ENCODE measurements at places on chromosomes 7 and 10.

DNA sequence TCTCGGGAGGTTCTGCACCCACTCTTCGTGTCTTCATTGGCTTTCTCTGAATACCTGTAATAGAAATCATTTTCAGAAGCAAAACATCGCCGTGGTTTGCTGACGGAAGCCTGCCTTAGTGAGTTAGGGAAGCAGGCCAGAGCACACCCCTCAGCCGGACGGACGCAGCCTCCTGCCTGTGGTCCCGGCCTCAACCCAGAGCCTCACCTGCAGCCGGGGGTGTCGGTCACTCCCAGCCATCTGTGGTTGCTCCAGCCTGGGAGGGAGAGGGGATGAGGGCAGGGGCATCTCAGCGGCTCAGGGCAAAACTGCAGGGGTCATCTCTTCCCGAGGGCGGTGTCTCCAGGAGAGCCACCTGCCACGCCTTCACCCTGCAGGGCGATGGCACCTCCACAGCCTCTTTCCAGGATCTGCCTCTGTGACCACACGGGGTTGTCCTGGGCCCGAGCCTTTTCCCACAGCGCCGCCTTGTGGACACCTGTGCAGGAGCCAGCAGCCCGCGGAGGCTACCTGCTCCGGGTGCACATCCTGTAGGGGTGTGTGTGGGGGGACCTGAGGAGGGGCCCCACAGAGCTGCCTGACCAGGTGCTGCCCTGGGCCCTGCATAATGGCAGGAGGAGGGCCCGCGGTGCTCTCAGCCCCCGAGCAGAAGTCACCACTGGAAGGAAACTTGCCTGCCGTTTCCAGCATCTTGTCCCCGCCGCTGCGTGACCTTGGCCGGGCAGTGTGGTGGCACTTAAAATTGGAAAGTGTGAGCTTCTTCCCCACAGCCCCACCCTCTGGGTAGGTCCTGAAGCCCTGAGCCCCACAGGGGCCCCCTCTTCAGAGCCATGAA is 21.6 kb upstream of the AP5Z1 start:
- DNase-seq, result peak; percentile 70

DNA sequence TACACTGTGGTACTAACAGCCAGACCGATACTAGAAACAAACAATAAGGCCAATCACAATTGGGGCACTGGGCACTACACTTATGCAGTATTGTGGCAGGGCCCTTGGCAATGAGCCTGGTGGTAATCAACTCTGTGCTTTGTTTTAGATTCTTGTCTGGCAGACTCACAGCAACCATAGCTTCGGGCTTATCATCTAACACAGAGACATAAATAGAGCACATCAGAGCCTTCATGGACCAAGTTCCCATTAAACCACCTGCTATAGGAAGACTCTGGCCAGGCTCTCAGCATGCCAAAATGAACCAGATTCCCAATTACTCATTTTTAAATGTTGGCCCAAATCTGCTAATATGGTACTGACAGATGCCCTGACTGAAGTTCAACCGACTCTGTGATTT is 218.6 kb downstream of the DGKI start:
- no peak for DNase-seq

- DNase-seq, result no peak
Measured at GRCh38 chr7:54992871-54993475, 25.8 kb upstream of the EGFR start.

GRCh38 chr10:101028446-101029337 is 2.2 kb downstream of the PDZD7 start:
- DNase-seq, result no peak

DNA sequence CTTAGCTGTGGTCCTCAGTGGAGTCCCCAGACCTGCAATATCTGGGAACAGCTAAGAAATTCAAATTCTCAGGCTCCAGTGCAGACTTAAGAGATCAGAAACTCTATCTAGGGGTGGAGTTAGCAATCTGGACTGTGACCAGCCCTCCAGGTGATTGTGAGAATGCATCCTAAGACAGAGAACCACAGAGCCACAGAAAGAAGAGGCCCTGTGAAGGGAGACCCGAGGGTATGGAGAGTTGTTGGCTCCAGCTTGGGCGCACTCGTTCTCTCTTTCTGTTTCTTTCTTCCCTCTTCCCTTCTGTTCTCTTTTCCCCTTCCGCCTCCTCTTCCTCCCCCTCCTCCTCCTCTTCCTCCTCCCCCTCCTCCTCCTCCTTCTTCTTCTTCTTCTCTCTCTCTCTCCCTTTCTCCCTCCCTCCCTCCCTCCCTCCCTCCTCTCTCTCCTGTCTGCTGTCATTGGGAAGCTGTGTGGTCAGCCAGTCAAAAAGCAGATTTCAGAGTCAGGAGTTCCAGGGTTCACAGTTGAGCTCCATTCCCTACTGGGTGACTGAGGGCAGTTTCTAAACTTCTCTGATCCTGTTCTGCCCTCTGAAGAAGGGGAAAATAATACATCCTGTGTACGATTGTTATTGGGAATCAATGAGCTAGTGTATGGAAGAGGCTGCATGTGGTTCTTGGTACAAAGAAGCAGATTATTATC is 62.1 kb upstream of the STEAP1B start:
- no peak for DNase-seq

- DNase-seq, result no peak
Measured at GRCh38 chr10:43214071-43214955, 52.6 kb downstream of the RASGEF1A start.

GRCh38 chr7:13097499-13097898 is 410.1 kb downstream of the ARL4A start:
- no peak for DNase-seq

- DNase-seq, result no peak
Measured at GRCh38 chr10:62870866-62871265, 54.7 kb upstream of the EGR2 start.

- DNase-seq, result no peak
Measured at GRCh38 chr7:116574025-116574822, 49.4 kb downstream of the CAV1 start.

- DNase-seq, result peak; percentile 38
Measured at GRCh38 chr10:33087152-33087551, 129.1 kb upstream of the ITGB1 start.

GRCh38 chr10:74502963-74503608 is 323.3 kb upstream of the KAT6B start:
- no peak for DNase-seq

GRCh38 chr7:127813991-127814541 is 162.1 kb downstream of the SND1 start:
- DNase-seq, result no peak

GRCh38 chr10:74929197-74929596 is 102.8 kb downstream of the KAT6B start:
- DNase-seq, result no peak

GRCh38 chr10:132808383-132809231 is 22.7 kb upstream of the NKX6-2 start:
- no peak for DNase-seq

DNA sequence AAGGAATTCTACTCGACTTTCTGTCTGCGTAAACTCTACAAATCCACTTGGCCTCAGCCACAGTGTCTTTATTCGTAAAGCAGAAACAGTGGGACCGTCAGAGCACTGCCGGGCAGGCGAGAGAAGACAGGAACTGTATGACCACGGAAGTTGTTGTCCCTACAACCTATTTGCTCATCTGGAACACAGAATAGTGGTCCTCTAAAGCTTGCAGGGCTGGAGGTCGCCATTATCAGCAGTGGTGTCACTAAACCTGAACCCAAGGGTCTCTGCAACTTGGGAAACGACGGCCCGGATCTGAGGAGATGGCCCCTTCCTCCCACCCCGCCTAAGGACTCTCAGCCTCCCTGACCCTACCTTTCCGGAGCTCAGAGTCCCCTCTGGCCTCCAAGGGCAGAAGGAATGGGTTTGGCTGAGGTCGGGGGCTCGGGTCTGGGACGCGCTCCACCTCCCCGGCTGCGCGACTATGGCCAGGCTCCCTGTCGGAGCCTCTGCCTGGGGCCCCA is 442 bp downstream of the STYXL1 start:
- DNase-seq, result peak; percentile 32

DNA sequence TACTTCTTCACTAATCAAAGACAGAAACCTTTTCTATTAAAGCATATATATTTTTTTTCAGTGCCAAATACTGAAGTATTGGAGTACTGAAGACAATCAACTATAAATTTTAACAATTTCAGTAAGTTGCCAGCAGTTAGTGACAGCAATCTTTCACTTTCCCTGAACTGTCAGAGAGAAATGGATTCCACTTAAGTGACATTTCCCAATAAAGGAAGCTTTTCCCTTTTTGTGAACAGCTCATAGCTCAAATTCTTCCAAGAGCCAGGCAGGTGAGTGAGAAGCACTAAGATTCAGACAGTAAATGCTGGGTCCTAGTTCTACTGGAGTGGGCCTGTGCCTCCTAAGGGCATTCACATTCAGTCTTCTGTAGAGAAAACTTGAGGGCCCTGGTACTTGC is 142.0 kb downstream of the SRPK2 start:
- DNase-seq, result no peak

DNA sequence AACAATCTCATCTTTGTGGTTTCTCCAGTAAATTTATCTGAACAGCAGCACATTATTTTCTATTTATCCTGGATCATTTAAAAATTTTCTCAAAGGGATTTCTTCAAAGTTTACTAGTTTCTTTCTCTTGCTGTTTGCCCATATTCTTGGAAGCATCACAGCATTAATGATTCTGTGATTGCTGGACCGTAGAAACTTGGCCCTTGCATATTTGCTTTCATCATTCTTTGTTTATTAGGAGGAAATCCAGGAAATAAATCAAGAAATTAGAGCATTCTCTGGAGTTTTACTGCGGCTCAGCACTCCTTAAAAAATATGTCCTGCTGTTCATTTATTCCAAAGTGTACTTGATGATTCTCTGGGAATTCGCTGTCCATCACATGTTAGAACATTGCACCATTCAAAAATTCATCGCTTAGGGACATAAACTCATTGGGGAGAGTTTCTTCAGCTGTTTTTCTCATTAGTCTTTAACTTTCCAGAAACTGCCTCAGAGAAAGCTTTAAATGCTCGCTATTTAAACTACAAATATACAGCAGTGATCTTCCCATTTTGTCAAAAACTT is 264.0 kb upstream of the CDC14C start:
- no peak for DNase-seq

DNA sequence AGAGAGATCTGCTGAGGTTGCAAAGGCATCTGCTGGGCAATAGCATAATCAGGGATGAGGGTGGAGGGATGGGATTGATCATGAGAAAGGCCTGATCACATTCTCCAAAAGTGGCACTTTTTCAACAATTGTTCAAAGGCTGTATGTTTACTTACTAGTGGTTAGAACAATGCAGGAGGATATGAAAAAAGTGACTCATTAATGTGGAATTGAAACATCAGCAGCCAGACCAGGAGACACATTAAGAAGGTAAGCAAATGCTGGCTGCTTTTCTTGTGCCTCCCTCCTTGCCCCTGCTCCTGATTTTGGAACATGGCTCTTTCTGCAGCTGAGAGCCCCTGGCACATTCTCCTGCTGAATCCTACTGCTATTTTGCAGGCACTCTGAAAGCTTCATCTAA is 63.5 kb downstream of the FAM204A start:
- DNase-seq, result no peak

- no peak for DNase-seq
Measured at GRCh38 chr10:43064331-43065075, 12.4 kb upstream of the RET start.

DNA sequence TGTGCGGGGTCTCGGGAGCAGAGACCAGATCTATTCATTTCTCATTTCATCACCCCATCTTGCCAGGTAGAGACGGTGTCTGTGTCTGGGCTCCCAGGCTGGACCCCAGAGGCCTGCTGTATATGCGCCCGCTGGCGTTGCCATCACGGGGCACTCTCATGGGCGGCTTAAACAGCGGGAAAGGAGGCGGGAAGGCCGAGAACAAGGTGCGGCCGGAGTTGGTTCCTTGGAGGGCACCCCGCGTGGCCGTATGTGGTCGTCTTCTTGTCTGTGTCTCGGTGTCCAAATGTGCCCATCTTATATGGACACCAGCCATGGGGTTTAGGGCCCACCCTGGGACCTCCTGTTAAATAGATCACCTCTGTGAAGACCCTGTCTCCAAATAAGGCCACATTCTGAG is 2.1 kb upstream of the CFAP46 start:
- DNase-seq, result no peak

DNA sequence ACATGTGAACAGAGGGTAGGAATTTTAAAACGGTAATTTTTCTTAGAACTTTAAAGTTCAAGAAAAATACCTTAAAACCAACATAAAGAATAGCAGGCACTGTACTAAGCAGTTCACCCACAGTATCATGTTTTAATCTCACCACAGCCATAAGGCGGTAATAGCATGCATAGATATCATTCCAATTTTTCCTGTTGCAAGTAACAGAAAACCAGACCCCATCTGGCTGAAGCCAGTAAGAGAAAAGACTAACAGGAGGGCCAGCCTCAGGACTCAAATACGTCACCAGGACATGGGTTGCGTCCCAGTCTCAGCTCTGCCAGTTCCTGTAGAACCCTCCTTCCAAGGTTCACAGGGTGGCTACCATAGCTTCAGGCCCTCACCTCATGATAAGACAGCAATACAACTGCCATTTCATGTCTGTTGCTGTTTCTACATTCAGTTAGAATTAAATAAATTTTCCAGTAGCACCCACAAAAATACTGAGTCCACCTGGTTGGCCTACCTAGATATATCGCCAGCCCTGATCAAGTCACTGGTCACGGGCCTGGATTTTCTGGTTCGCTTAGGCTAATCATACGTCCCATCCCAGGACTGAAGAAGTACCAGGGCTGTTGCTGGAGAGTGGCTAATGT is 2.0 kb upstream of the RNF32 start:
- DNase-seq, result no peak

- no peak for DNase-seq
Measured at GRCh38 chr10:52836816-52837215, 64.2 kb upstream of the MBL2 start.

- DNase-seq, result no peak
Measured at GRCh38 chr10:70605161-70605560, 2.6 kb upstream of the PRF1 start.

- no peak for DNase-seq
Measured at GRCh38 chr7:13989949-13990305, 461 bp upstream of the ETV1 start.

GRCh38 chr10:24104895-24105294 is 104.0 kb upstream of the KIAA1217 start:
- no peak for DNase-seq

- no peak for DNase-seq
Measured at GRCh38 chr10:47184273-47184672, 115.7 kb upstream of the GDF10 start.

- DNase-seq, result no peak
Measured at GRCh38 chr10:93059975-93060886, at the start of gene CYP26C1. Gene CYP26C1 (plus strand): TSS chr10:93060798. CDS start chr10:93061264, 466 bp downstream.

Measured in thymus (tissue), 14 donors.